Daoy (cell line): ENCODE measurements at places on chromosomes 4 and X.

DNA sequence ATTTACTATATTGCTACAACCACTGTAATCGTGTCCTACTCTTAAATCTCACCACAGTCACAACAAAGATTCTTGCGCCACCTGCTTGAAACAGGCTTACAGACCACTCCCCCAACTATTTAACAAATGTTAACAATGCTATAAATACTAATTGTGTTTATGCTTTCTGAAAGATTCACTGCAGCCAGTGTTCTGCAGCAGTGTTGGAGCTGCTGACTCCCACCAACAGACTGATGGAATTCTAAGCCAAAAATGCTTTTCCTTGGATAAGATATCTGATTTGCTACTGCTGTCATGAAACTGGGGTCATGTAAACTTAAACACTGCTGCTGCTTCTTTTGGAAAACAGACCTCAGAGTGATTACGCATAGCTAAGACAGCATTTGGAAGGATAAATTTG, 244.2 kb upstream of the MAB21L2 start:
- DNase-seq = no peak

DNA sequence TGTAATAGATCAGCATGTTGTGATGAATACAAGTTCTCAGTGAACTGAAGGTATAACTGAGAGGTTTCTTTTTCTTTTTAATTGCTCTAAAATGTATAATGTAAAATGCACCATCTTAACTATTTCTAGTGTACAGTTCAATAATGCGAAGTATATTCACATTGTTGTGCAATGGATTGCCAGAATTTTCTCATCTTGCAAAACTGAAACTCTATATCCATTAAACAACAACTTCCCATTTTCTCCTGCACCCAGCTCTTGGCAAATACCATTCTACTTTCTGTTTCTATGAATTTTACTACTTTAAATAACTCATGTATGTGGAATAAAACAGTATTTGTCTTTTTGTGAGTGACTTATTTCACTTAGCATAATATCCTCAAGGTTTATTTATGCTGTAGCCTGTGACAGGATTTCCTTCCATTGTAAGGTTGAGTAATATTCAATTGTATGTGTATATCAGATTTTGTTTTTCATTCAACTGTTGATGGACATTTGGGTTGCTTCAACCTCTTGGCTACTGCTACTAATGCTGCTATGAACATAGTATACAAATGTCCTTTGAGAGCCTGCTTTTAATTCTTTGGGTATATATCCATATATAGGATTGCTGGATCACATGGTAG, 53.5 kb upstream of the NPFFR2 start:
- no peak for DNase-seq

DNA sequence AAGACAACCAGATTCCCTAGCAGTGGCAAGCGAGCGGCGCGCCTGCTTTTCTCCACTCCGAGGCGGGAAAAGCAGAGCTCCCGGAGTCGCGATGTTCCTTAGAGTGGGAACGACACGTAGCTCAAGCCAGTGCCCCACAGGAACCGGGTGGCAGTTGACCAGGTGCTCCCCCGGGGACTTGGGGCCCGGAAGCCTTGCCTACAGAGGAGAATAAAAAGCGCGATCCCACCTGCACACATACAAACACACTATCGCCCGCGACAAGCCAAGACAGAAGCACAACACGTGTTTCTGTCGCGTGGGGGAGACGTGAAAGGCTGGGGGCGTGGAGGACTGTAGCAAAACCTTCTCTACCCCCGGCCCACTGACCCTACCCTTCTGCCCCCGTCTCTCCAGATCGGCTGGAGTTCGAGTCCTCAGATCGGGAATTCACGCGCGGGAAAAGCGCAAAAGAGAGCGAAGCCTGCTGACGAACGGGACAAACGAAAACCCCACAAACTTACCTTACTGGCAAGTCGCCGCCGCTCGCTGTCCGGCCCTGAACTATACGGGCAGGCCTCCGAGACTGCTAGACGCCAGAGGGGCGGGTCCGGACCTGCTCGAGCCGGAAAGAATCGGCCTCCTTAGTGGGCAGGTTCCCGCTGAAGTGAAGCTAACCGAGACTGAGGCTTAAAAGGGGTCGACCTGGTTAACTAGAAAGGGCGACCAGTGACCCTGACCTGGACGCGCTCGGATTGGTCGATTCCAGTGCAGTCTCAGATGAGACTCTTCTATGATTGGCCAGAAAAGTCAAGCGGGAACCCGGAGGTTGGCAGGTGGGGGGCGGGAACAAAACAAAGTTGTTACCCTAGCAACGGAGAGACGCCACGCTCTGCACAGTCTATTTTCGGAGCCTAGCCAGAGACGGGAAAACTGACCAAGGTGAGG, at the start of the genes DNAAF6 and NUP62CL:
Gene DNAAF6, plus strand, starts transcription at position 842 of the 927 bp plus-strand sequence. CDS start 6,265 bp downstream, outside the sequence.
Gene NUP62CL, minus strand, starts transcription at position 664 of the 927 bp plus-strand sequence. CDS start 31,287 bp downstream, outside the sequence.
- peak; percentile 73 for DNase-seq

DNA sequence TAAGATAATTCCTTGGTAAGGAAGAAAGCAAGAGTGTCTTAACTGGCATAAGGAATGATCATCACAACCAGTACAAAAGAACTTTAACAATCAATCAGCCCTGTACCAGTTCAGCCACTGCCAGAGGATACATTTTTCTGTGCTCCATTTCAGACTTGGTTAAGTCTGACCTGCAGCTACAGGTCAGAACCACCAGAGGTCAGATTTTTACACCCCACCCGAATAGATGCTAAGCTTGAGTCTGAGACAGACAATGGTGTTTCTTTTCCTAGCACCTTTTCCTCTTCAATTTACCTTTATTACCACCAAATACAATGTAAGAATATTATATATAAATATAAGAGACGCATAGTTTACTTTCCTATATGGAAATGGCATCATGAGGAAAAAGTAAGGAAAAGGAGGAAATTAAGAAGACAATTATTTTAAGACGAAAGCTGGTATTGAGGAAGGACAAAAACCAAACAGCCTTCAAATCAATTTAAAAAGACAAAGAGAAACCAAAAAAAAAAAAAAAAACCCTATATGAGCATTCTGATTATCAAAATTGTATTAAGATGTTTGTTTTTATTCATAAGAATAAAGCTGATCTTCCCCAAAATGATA, 215.3 kb upstream of the TTC29 start:
- peak; percentile 5 for DNase-seq
